ENCODE measurements at places on chromosomes 7 and 10.

- DNase-seq = no peak
Measured at GRCh38 chr7:103962070-103962469, 27.4 kb downstream of the RELN start.

GRCh38 chr7:152664636-152665035, 11.3 kb downstream of the XRCC2 start:
- DNase-seq = no peak

GRCh38 chr7:5354460-5355232, 69.0 kb downstream of the TNRC18 start:
- DNase-seq = no peak

DNA sequence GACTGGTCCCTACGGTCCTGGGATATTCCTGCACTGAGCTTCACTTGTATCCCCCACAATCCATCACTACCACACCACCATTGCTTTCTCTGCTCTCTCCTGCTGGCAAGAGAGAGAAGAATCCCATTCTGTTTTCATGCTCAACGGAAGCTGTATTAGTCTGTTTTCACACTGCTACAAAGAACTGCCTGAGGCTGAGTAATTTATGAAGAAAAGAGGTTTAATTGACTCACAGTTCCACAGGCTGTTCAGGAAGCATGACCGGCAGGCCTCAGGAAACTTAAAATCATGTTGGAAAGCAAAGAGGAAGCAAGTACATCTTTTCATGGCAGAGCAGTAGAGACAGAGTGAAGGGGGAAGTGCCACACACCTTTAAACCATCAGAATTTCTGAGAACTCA, 260.4 kb upstream of the LYZL1 start:
- no peak for DNase-seq

DNA sequence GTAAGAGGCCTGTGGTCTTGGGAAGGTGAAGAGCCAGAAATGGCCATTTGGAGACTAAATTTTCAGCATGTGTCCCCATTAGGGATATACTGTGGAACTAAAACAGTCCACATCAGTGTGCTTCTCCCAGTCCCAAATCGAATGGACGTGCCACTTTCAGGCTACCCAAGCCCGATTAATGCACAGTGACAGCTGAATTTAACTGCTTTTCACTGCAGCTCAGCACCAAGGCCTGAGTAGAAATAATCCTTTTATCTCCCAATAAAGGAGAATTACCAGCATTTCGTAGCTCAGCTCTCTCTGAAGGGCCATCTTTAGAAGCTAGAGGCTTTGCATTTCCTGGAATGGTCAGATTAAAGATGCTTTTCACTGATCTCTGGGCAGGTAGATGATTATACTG, 183.3 kb downstream of the NPSR1 start:
- no peak for DNase-seq

DNA sequence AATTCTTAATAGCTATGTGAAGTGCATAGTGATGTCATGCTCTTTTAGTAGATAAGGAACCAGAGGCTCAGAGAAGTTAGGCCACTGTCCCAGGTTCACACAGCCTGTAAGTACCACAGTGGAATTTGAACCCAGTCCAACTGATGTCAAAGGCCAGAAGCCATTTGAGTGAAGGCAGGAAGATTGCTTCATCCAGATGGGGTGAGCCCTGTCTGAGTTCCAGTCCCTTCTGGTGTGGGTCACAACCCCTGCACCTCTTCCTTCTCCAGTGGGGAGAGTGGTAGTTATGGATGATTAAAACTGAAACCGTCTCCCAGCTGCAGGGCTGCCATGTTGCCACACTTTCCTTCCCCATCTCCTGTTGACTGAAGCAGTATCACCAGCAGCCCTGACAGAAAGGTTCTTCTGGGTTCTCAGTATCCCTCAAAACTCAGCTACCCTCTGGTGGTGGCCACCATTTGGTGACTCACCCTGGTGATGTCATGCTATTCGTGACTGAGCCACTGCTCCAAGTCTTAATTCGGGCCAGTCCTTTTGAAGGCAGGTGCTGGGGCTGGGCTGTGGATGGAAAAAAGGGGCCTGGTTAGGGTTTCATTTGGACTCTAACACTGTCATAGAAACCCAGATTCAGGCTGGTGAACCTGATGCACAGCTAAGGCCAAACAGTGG, 1.5 kb upstream of the C10orf95 start:
- no peak for DNase-seq

DNA sequence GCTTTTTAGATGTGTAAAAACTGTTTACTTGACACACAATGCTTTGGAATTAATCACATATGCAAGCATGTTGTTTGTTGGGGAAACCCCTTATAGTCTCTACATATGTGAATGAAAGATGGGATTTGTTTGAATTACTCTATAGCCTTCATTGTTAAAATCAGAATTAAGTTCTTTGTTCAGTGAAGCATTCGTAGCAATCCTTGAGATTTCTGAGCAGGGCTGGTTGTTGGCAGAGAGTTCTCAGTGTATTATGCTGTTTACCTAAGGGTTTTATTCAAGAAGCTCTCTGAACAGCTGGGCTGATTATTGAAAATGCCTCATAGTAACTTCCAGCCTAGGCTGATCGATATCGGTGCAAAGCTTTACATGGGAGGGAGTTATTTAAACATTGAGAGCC, 190.9 kb downstream of the VTI1A start:
- DNase-seq = no peak

DNA sequence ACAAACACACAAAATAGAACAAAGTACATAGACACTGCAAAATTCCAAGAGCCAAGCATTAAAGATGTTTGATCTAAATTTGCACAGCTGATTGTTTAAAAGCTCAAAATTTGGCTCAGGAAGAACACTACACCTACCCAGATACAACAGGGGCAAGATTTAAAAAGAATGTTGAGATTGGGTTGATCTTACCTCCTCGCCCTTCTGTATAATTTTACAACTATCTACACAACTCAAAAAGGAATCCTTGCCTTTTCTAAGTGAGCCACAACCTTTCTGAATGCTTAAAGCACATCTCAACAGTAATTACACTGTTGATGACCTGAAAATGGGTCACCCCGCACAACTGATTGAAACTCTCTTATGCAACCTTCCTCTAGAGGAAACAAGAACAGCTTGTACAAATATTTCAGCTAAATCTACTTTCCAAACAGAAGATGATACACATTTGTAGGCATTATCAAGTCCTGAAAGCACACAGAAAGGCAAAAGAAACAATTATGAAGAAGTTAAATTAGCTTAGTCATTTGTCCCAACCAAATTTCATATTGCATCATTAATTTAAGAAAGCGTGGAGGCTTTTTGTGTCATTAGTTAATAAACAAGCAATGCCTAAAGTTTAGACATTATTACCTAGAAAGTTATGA, 75.5 kb downstream of the UBE2H start:
- DNase-seq = no peak

- no peak for DNase-seq
Measured at GRCh38 chr10:69855346-69856111, 53.8 kb downstream of the COL13A1 start.

DNA sequence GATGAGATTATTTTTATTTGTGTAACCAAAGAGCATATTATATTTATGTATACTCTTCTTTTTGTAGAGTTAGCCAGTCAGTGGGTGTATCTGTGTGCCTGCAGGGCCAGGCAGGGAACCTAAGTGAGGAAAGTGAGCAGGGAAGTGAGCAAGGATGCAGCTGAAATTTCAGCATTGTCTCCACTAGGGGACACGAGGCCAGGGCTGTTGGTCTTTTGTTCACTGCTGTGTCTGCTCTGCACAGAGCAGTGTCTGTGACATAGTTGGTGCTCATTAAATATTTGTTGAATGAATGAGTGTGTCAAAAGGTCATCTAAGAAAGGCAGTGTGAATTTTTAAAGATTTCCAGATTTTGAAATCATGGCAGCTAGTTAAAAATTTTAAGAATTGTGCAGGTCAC, 51.8 kb downstream of the SUGCT start:
- no peak for DNase-seq

GRCh38 chr7:135716677-135717238, 11.2 kb downstream of the SLC13A4 start:
- peak; percentile 7 for DNase-seq
